WERI-Rb-1 (cell line): ENCODE measurements at places on chromosomes 13 and 19.

GRCh38 chr19:2411709-2412108, 15.7 kb downstream of the TIMM13 start:
- DNase-seq: no peak

GRCh38 chr13:90868321-90868920, 479.1 kb upstream of the MIR17HG start:
- peak; percentile 30 for DNase-seq

DNA sequence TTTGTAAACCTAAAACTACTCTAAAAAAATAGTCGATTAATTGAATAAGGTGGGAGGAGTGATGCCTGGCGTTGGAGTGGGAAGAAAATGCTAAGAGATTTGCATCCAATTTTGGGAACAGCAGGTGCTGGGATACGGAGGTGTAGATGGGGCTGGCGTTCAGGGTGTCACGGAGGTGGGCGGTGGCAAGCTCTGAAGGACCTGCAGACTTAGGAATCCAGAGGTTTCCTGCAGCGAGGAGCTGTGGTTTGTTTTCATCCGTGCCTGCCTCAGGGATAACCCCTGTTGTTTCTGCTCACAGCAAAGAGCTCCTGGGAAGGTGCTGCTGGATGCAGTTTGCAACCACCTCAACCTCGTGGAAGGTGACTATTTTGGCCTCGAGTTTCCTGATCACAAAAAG, 166.4 kb upstream of the RNF113B start:
- DNase-seq: no peak

DNA sequence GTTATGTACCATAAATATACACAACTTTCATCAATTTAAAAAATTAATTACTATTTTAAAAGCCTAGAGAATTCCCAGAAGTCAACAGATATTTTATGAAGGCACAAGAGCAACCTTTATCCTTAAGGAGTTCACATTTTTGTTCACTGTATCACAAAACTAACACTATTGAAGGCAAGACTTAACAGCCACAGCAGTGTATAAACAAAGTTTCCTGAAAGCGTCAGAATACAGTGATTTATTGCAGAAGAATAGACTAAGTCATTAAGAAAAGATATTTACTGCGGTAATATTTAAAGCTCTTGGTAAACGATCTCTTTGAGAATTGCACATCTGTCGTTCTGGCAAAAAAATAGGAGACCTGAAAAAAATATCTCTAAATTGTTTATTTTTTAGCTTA, 419.3 kb upstream of the NBEA start:
- no peak for DNase-seq

DNA sequence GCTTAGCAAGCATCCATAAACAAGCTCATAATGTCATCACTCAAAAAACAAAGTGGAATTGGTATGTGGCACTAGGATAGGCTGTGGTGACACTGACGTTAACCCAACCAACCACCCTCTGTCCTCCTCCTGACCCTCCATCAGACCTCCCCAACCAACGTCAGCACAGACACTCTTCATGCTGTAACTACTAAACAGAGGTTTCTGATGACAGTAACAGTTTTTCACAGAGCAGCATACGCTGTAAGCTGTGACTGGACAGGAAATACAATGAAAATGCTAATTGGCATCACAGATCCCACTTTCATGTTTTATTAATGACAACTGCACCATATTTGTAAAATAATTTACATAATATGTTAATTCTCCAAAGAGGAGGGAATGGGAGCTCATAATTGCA, 238.0 kb downstream of the IRS2 start:
- no peak for DNase-seq

DNA sequence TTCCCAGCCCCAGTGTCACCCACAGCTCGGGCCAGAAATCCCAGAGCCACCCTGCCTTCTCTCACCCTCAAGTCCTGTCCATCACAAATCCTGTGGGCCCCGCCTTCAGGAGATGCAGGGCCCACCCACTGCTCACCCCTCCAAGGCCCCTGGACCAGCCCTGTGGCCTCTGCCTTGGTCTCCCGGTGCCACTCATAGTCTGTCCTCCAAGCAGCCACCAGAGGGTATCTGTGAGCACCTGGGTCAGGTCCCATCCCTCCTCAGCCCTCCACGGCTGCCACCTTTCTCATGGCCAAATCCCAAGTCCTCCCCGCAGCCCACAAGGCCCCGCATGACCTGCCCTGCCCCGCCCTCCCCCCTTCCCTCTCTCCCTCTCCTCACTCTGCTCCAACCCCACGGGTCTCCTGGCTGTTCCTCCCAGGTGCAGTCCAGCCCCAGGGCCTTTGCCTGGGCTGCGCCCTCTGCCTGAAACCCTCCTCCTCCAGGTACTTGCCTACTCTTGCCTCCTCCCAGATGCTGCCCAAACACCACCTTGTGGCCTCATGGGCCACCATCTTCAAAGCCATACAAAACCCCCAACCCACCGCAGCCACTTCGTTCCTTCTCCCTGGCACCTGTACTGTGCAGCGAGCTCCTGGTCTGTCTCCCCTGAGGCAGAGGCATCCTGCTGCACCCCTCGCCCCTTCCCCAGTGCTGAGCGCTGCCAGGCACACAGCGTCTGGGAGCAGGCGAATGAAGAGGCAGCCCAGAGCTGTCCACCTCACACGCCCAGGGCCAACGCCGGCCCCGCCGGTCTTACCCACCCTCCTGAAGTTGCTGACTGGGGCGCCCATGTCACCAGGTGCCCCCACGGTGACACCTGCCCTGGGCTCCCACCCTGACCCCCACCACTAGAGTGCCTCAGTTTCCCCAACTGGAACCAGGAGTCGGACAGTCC, 13.2 kb upstream of the UQCR11 start:
- peak; percentile 71 for DNase-seq

DNA sequence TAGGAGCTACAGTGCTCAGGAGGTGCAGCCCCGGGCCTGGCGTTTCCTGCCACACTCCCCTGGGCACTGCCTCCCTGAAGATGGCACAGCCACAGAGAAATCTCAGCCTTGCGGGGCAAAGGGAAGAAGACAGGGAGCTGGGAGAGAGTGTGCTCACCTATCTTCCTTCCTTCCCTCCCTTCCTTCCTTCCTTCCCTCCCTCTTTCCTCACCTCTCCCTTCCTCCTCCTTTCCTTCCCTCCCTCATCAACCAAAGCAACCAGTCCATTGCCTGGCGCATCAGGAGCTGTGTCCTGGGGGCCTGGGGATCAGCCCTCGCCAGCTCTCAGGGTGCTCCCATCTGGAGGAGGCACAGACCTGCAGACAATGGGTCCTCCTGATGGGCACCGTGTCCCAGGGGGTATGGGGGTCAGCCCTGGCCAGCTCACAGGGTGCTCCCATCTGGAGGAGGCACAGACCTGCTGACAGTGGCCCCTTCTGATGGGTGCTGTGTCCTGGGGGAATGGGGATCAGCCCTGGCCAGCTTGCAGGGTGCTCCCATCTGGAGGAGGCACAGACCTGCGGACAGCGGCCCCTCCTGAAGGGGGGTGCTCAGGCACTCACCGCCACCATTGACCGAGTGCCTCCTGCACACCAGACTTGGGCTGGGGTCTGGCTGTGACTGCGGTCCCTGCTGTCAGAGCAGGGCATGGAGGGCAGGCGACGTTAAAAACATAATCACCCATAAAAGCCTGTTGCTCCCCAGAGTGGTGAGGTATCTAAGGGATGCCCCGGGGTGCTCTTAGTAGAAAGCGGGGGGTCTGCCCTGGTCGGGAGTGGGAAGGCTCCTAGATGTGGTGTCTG, 120.2 kb downstream of the URI1 start:
- DNase-seq: no peak

- no peak for DNase-seq
Observed at GRCh38 chr19:53915000-53915399, 5.9 kb downstream of the CACNG7 start.

DNA sequence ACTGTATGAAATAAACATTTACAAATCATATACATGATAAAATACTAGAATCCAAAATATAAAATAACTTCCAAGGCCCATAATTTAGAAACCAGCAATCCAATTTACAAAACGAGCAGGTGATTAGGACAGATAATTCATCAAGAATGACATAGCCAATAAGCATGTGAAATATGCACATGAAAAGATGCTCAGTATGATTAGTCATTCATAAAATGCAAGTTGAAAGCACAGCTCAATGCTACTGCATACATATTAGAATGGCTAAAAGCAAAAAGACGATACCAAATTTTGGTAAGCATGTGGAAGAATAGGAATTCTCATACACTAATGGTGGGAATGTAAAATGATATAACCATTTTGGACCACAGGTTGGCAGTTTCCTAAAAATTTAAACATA, 837.2 kb upstream of the MIR17HG start:
- DNase-seq: no peak

- DNase-seq: no peak
Observed at GRCh38 chr13:29474991-29475390, 120.5 kb downstream of the SLC7A1 start.

GRCh38 chr13:79534596-79534995, 53.6 kb downstream of the NDFIP2 start:
- DNase-seq: no peak

- no peak for DNase-seq
Observed at GRCh38 chr13:45296259-45296658, 44.7 kb downstream of the TPT1 start.

DNA sequence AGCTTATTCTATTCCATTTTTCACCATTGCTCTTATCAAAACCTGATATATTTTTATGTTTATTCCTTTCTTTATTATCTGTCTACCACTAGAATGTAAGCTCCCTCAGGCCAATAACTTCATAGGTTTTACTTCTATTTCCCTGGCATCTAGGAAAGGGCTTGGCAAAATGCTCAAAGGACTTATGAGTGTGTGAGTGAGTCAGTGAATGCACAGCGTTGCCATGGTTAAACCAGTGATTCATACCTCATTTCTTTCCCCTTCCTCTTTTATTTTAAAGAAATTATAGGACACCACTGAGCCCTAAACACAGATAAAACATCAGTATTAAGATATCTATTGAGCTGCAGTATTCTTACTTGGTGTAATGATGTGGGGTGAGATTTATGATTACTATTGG, 162.1 kb downstream of the GPC6 start:
- DNase-seq: no peak

GRCh38 chr19:51901860-51902259, 3.0 kb downstream of the ZNF649 start:
- no peak for DNase-seq
